Keratinocyte (primary cell): ENCODE measurements at places on chromosomes 12 and 14. TPM values are rescaled to one million over a fixed set of nuclear protein-coding genes. Genes with fewer than 3 reads are reported as not detected.
A peak's percentile ranks its signal among the peaks of the same experiment; 100 is the strongest.

- DNase-seq, result no peak
- H3K4me1 ChIP-seq, result no peaks in the 10 kb centered on the region
- no peak overlapping the region for H3K4me3 ChIP-seq
- H3K27me3 ChIP-seq, result no peaks in the 10 kb centered on the region
These were observed 23.1 kb downstream of the CATSPERB start for GRCh38 chr14:91708795-91709194.

GRCh38 chr12:5948696-5949095 lies 3.6 kb upstream of the ANO2 start:
- no peak for DNase-seq
- H3K4me1 ChIP-seq, result no peaks in the 10 kb centered on the region
- no peak overlapping the region for H3K27ac ChIP-seq
- H3K4me3 ChIP-seq, result no peak overlapping the region
- H3K27me3 ChIP-seq, result peaks cover 42% of the 10 kb centered on the region
- no peaks in the 10 kb centered on the region for H3K36me3 ChIP-seq

The RPL10L gene
- polyA plus RNA-seq, result not detected in 3 replicates

The ETFBKMT gene
- polyA plus RNA-seq, result 1.1 to 1.4 TPM (median 1.1 TPM) in 3 replicates

DNA sequence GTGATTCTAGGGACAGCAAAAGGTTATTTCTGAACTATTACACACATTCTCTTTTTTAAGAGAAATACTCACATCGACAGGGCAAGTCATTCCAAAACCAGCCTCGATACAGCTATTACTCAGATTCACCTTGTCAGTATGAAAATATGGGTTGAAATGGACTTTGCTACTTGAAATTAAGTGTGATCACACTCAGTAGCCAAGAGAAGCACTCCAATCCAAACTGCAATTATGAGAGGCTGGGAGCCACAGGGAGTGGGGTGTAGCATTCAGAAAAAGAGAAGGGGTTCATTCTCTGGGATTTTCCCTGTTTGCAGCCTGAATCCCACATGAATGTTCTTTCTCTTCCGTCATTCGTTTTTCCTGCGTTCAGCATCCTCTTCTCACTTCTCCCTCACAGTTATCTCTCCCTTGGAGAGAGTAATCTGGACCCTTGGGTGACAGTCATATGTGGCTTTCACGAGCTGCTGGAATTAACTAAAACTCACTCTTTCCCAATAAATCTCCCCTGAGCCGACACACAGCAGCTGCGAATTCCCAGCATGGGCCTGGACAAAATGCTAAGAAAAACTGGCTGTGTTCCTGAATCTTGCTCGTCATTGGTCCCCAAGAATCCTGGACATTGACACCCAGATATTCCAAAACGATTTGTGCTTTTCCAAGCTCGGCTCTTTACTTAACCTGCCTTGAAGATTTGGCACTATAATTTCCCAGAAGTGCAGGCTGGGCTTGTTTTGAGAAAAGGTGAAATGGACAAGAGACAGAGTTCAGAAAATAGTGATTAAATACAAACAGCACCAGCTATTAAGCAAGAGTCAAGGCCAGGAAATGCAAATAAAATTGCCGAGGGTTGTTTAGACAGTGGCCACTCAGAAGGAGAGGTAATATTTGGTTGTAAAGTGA lies 199.5 kb upstream of the PLEKHG7 start:
- no peaks in the 10 kb centered on the region for H3K36me3 ChIP-seq
- no peak overlapping the region for H3K4me3 ChIP-seq
- no peak overlapping the region for H3K27ac ChIP-seq
- no peaks in the 10 kb centered on the region for H3K27me3 ChIP-seq
- no peak for DNase-seq

- DNase-seq, result no peak
- no peak overlapping the region for H3K27ac ChIP-seq
These were observed 22.7 kb upstream of the DHRS2 start for GRCh38 chr14:23613242-23614070.

The KLRK1 gene
- polyA plus RNA-seq, result not detected in 3 replicates

DNA sequence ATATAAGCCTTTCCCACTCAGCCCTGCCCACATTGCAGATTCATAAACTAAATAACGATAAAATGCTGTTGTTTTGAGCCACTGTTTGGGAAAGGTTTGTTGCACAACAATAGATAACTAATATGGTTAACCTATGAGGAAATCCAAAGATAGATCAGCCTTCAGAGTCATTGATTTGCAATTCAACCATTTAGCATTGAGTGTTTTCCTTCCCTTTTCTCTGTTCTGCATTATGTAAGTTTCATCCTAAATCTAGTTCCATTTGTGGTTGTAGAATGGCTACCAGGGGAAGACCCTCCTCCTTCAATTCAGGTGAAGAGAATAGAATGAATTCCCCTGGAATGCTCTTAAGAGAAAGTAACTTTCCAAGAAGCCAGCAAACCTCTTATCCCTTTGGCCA lies 19.6 kb downstream of the TC2N start:
- no peaks in the 10 kb centered on the region for H3K36me3 ChIP-seq
- H3K4me3 ChIP-seq, result no peak overlapping the region
- DNase-seq, result no peak
- no peak overlapping the region for H3K27ac ChIP-seq

GRCh38 chr14:58730792-58731464 lies 93.2 kb downstream of the DACT1 start:
- peak overlapping the region; percentile 66 for H3K27ac ChIP-seq
- peak; percentile 7 for DNase-seq
- H3K4me3 ChIP-seq, result peak overlapping the region; percentile 31
- peaks cover 3% of the 10 kb centered on the region for H3K27me3 ChIP-seq
- peaks cover 22% of the 10 kb centered on the region for H3K4me1 ChIP-seq

GRCh38 chr14:87971010-87971409 lies 22.0 kb downstream of the GALC start:
- no peaks in the 10 kb centered on the region for H3K36me3 ChIP-seq
- no peaks in the 10 kb centered on the region for H3K4me1 ChIP-seq
- H3K4me3 ChIP-seq, result no peak overlapping the region
- no peak for DNase-seq
- no peak overlapping the region for H3K27ac ChIP-seq

DNA sequence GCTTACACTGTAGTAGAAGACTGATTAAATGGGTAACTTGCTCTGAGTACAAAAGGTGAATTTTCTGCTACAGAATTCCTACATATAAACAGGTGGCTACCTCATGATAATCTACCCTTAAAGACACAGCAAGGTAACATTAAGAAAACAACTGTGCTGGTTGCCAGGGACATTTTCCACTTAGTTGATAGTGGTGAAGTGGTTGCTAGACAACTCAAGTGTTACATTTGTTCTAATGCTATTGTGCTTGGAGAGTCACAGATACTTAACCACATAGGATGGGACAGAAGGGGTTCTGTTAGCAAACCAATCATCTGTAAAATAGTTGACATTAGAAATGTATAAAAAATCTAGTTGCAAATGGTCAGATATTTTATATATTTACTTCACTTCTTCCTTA lies 870.3 kb upstream of the SEL1L start:
- no peak overlapping the region for H3K4me3 ChIP-seq
- no peaks in the 10 kb centered on the region for H3K36me3 ChIP-seq
- no peak for DNase-seq
- H3K27me3 ChIP-seq, result no peaks in the 10 kb centered on the region
- no peaks in the 10 kb centered on the region for H3K4me1 ChIP-seq
- no peak overlapping the region for H3K27ac ChIP-seq

- no peak for DNase-seq
- no peaks in the 10 kb centered on the region for H3K27me3 ChIP-seq
- H3K27ac ChIP-seq, result no peak overlapping the region
- H3K4me3 ChIP-seq, result no peak overlapping the region
These were observed 226.7 kb upstream of the LRFN5 start for GRCh38 chr14:41380017-41380416.

The CMKLR1 gene
- polyA plus RNA-seq, result 0.13 TPM in 1 of 3 replicates, not detected in the others

DNA sequence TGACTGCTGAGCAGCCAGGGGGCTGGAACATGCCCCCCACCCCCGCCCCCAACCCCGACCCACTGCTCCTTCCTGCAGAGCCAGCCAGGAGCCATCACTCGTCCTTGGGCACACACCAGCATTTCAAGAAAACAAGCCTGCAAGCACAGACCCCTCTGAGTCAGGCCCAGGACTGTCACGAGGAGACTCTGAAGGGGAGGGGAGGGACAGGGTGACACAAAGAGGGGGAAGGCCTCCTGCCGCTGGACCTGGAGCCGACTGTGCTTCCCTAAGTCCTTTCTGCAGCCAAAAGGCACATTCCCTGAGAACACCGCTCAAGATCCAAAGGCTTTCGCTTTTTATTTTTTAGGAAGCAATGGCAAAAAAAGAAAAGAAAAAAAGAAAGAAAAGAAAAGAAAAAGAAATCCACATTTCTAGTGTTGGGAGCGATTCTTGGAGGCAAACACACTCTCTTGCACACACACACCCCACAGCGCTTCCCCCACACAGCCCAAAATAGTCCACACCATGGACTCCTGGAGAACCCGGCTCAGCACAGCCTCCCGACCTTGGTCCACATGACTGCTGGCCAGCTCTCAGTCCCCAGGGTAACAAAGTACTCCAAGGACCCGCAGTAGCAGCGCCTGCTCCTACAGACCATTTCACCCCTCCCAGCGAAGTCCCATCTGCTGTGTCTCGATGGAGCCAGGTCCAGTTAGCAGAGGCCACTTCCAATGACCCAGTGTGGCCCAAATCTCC lies 101.7 kb downstream of the DPF3 start:
- no peaks in the 10 kb centered on the region for H3K36me3 ChIP-seq
- peaks cover 11% of the 10 kb centered on the region for H3K27me3 ChIP-seq
- no peak for DNase-seq
- no peak overlapping the region for H3K27ac ChIP-seq

The CELA1 gene
- polyA plus RNA-seq, result not detected in 3 replicates

The PLEKHG7 gene
- polyA plus RNA-seq, result not detected in 3 replicates

DNA sequence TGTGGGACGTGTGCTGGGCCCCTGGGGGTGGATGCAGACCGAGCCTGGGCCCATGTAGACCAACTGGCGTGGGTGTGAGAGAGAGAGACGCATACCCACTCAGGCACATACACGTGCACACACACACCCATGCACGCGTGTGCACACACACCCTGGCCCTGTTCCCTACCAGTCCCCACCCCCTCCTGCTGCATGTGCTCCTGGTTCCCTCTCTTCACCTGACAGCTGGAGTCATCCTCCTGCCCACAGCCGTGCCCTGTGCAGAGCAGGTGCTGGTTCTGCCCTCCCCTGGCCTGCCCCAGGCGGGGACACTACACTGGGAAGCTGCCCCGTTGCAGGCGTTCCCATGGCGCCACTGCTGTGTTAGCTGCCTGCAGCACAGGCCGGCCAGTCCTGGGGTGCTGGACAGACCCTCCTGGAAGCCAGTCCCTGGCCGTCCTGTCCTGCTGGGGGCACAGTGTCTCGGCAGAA lies 18.5 kb downstream of the PACS2 start:
- H3K27ac ChIP-seq, result no peak overlapping the region
- no peaks in the 10 kb centered on the region for H3K36me3 ChIP-seq
- DNase-seq, result no peak

- H3K4me1 ChIP-seq, result no peaks in the 10 kb centered on the region
- H3K36me3 ChIP-seq, result no peaks in the 10 kb centered on the region
- no peak overlapping the region for H3K27ac ChIP-seq
- H3K4me3 ChIP-seq, result no peak overlapping the region
- H3K27me3 ChIP-seq, result no peaks in the 10 kb centered on the region
These were observed 150.1 kb upstream of the ATP2B1 start for GRCh38 chr12:89858718-89859117.

The ESYT1 gene
- 140 to 205 TPM (median 141 TPM) in 3 replicates for polyA plus RNA-seq

The SERPINA1 gene
- polyA plus RNA-seq, result 0.48 to 0.71 TPM (median 0.52 TPM) in 3 replicates

The FIGNL2 gene
- polyA plus RNA-seq, result not detected in 3 replicates

GRCh38 chr12:90858252-90858651 lies 96.7 kb downstream of the CCER1 start:
- H3K36me3 ChIP-seq, result no peaks in the 10 kb centered on the region
- H3K27me3 ChIP-seq, result no peaks in the 10 kb centered on the region
- no peak overlapping the region for H3K4me3 ChIP-seq
- H3K27ac ChIP-seq, result no peak overlapping the region

The LHX5 gene
- polyA plus RNA-seq, result 0.04 to 0.10 TPM (median 0.06 TPM) in 3 replicates

The MMAB gene
- polyA plus RNA-seq, result 29.4 to 38.6 TPM (median 30.6 TPM) in 3 replicates
